ENCODE measurements at places on chromosomes 11 and 22.

DNA sequence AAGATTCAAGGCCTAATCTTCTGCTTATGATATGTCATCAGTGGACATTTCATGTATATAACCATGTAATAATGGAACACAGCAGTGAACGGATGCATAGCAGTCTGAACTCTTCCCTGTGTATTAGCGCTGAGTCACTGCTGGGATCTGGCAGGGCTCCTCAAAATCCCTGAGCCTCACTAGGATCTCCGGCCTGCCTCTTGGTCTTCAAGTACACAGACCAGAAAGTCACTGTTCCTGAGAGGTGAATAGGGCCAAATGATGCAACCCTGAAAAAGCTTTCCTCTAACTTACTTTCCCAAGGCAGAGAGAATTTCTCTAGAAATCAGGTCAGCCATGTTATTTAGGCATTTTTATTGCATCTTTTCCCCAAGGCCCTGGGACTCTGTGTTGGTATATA, 35.0 kb downstream of the POU2AF1 start:
- no peak for DNase-seq

DNA sequence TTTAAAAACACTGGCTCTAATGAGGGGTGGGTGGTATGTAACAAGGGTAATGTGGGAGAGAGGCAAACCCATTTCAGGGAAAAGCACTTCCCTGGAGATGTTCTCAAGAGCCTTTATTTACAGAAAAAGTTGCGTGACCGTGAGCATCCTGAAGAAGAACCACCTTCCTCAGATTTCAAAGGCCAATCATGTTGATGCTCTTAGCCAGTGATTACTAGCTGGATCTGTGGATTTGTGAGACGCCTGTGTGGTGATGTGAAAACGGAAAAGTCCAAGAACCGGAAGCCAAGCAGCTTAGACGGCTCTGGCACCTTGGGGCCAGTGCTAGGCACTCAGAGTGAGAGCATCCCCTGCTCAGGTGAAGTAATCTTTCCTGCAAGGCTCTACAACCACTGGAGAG, 12.6 kb upstream of the UBASH3B start:
- DNase-seq, result no peak

GRCh38 chr11:67482827-67483798, at the start of gene AIP:
TSS of gene AIP (plus strand) at chr11:67483026. CDS start at chr11:67483159, 133 bp downstream.
- DNase-seq, result peak; percentile 98

DNA sequence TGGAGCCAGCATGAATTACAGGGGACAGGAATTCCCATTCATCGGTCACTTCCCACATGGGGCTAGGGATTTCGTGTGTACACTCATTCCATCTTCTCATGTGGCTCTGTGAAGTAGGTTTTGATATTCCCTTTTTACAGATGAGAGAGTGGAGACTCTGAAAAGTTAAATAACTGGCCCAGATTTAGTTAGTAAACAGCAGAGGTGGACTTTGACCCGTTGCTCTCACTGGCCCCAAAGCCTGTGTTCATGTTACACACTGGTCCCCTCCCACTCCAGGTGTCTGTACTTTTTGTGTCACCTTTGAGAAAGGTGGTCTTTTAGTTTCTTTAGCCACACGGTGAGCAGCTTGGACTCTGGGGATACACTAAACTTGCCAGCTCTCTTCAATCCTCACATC, 108.5 kb downstream of the MICAL2 start:
- DNase-seq, result no peak

- DNase-seq, result no peak
Observed at GRCh38 chr22:50083462-50084079, 1.7 kb downstream of the MLC1 start.

GRCh38 chr22:23696326-23696851, 5.6 kb downstream of the RGL4 start:
- DNase-seq, result peak; percentile 81

DNA sequence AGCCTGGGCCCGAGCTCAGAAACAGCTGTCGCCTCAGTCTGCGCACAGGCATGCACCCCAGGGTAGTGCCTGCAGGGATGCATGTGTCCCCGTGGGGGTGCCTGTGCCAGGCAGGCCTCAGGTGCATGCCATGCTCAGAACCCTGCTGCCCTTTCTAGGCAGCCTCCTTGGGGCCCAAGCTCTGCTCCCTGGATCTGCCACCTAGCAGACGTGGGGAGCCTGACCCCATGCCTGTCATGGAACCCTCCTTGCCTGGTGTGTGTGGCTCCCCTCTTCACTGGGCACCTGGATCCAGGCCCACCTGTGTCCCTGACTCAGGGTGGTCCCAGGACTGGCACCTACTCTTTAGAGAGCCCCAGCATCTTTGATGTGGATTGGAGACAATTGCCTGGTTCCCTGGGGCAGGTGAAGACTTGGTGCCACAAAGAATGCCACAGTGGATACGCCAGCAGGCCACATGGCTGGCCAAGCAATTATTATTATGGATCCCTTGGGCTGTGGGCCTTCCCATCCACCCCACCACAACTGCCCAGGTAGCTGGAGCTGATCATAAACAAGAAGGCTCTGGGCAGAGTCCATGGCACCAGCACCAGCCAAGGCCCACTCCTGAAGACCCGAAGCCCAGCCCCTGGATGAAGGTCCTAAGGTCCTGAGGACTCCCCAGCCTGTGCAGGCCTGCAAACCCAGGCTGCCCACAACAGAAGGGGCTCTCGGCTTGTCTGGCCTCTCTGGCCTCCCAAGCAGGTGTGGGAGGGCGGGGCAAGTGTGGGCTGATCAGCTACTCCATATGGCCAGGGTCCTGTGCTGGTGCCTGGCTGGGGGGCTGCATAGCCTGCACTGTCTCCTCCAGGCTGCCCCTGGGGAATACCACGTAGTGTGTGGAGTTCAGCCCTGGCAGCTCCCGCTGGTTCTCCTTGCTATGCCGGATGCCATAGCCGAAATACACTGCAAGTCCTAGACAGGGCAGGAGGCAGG, 3.8 kb downstream of the SLC7A4 start:
- no peak for DNase-seq
